ENCODE measurements at places on chromosomes 11 and 22.

GRCh38 chr11:35143297-35144135, 4.5 kb downstream of the CD44 start:
- peak overlapping the region; percentile 99 for H3K4me3 ChIP-seq
- H3K4me1 ChIP-seq: peaks cover 79% of the 10 kb centered on the region
- no peak for DNase-seq
- peaks cover 43% of the 10 kb centered on the region for H3K36me3 ChIP-seq

- H3K27ac ChIP-seq: no peak overlapping the region
- H3K27me3 ChIP-seq: no peaks in the 10 kb centered on the region
- H3K4me3 ChIP-seq: no peak overlapping the region
- no peak for DNase-seq
- no peaks in the 10 kb centered on the region for H3K4me1 ChIP-seq
These were observed 19.3 kb downstream of the MB start for GRCh38 chr22:35597692-35598395.

DNA sequence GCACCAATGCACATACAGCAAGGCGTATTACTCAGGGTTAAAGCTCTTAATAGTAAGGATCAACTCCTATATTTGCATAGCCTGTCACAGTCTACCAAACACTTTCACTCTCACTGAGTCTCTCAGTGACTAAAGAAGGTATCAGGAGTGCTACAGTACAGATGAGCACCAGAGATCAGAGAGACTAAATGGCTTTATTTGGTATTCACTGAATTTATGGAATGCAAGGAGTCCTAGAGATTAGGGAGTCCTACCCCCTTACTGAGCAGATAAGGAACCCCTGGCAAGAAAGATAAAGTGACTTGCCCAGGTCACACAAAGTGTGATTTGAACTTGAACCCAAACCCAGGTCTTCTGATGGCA, 396.4 kb upstream of the CCDC90B start:
- H3K27ac ChIP-seq: no peak overlapping the region
- H3K4me1 ChIP-seq: no peaks in the 10 kb centered on the region
- no peak for DNase-seq
- no peak overlapping the region for H3K4me3 ChIP-seq
- H3K36me3 ChIP-seq: no peaks in the 10 kb centered on the region

- no peaks in the 10 kb centered on the region for H3K27me3 ChIP-seq
- no peaks in the 10 kb centered on the region for H3K4me1 ChIP-seq
- H3K4me3 ChIP-seq: no peak overlapping the region
- no peak for DNase-seq
- no peak overlapping the region for H3K27ac ChIP-seq
These were observed 57.4 kb downstream of the AHNAK start for GRCh38 chr11:62489204-62489603.

DNA sequence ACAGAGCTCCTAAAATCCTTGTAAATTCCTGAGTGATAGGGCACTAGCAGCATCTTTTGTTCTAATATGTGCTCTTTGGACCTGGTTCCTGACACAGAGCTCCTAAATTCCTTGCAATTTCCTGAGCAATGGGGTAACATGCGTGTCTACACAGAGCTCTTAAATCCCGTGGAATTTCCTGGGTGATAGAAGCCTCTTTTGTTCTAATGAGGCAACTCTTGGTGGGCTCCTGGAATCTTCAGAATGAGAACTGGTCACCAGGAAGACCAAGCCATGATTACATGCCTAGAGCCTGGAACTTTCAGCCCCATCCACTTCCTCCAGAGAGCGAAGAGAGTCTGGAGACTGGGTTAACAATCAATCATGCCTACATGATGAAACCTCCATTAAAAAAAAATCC, 19.0 kb downstream of the RSF1 start:
- DNase-seq: no peak
- no peak overlapping the region for H3K4me3 ChIP-seq
- peaks cover 29% of the 10 kb centered on the region for H3K4me1 ChIP-seq
- no peak overlapping the region for H3K27ac ChIP-seq

DNA sequence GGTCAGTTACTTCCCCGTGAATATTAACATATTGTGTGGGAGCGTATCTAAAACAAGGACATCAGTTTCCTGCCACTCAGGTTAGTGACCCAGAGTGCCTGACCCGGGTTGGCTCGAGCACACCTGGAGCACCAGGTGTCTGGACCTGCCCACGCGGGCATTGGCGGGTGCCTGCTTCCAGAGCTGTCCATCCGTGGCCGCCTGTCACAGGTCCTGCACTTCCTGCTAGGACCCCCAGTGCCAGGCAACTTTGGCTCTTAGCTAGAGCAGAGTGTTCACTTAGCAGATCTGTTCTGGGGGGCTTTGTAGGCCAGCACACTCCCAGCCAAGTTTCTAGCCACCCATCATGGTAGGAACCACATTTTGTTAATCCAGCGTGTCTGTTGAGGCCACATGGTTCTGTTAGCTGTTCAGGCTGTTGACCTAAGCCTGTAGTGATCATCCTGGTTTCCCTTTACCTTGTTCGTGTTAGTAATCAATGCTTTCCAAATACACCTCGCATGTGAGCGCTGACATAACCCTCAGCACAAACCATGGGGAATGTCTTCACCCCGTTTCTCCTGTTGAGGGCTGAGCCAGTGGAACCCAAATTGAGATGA, 29.5 kb downstream of the MOV10L1 start:
- no peaks in the 10 kb centered on the region for H3K27me3 ChIP-seq
- no peak for DNase-seq
- no peak overlapping the region for H3K27ac ChIP-seq
- no peaks in the 10 kb centered on the region for H3K4me1 ChIP-seq
- H3K36me3 ChIP-seq: peaks cover 9% of the 10 kb centered on the region
- no peak overlapping the region for H3K4me3 ChIP-seq

GRCh38 chr11:81596704-81597103, 1137.0 kb downstream of the FAM181B start:
- no peaks in the 10 kb centered on the region for H3K36me3 ChIP-seq
- no peaks in the 10 kb centered on the region for H3K27me3 ChIP-seq
- H3K4me1 ChIP-seq: no peaks in the 10 kb centered on the region
- no peak overlapping the region for H3K4me3 ChIP-seq
- no peak overlapping the region for H3K27ac ChIP-seq

DNA sequence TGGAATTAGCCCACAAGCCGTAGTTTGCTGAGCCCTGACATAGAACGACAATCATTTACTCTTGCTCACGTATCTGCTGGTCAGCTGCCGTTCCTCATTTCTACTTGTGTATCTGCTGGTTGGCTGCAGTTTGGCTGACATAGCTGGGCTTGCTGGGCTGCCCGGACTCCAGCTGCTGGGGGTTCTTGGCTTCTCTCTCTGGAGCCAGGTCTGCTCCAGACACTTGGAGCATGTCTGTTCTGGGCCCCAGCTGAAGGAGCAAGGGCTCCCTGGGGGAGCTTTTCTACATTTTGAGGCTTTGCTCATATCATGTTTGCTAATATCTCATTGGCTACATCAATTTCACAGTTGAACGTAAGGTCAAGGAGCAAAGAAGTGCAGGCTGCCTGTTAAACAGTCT, 47.3 kb downstream of the PRDM11 start:
- no peak overlapping the region for H3K4me3 ChIP-seq
- DNase-seq: no peak
- no peak overlapping the region for H3K27ac ChIP-seq
- no peaks in the 10 kb centered on the region for H3K27me3 ChIP-seq

DNA sequence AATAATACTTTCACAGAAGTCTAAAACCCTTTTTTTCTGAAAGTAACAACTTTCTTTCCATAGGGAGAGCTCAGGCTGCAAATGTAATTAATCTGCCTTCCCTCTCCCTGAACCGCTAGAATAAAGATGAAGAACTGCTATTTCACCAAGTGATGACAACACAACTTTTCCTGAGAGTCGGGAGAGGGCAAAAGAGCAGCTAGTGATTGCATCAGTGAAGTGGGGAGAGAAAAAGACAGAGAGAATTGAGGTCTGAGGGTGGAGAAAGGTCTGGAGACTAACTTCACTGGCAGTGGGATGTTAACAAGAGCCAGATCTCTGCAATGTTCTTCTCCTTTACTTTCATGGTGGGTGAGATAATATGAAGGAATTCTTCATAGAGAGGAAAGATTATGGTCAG, 10.9 kb upstream of the MPEG1 start:
- H3K36me3 ChIP-seq: no peaks in the 10 kb centered on the region
- H3K4me3 ChIP-seq: no peak overlapping the region

- H3K27me3 ChIP-seq: peaks cover 7% of the 10 kb centered on the region
- peaks cover 5% of the 10 kb centered on the region for H3K4me1 ChIP-seq
These were observed 27.6 kb upstream of the TTC12 start for GRCh38 chr11:113286509-113287497.

GRCh38 chr11:101931692-101932091, 15.4 kb upstream of the ANGPTL5 start:
- no peak overlapping the region for H3K27ac ChIP-seq
- no peaks in the 10 kb centered on the region for H3K27me3 ChIP-seq
- H3K36me3 ChIP-seq: no peaks in the 10 kb centered on the region
- H3K4me3 ChIP-seq: no peak overlapping the region
- no peak for DNase-seq

- H3K4me3 ChIP-seq: no peak overlapping the region
- no peaks in the 10 kb centered on the region for H3K27me3 ChIP-seq
- H3K36me3 ChIP-seq: peaks cover 33% of the 10 kb centered on the region
- no peak overlapping the region for H3K27ac ChIP-seq
- no peaks in the 10 kb centered on the region for H3K4me1 ChIP-seq
These were observed 274.4 kb upstream of the CCDC179 start for GRCh38 chr11:23134627-23135026.

- H3K27ac ChIP-seq: no peak overlapping the region
- H3K4me3 ChIP-seq: no peak overlapping the region
- peaks cover 30% of the 10 kb centered on the region for H3K4me1 ChIP-seq
These were observed 18.4 kb downstream of the MYO7A start for GRCh38 chr11:77146261-77147035.

- no peak for DNase-seq
- H3K4me3 ChIP-seq: no peak overlapping the region
- H3K36me3 ChIP-seq: peaks cover 43% of the 10 kb centered on the region
- no peak overlapping the region for H3K27ac ChIP-seq
- H3K4me1 ChIP-seq: peaks cover 11% of the 10 kb centered on the region
These were observed 55.3 kb downstream of the ZNF143 start for GRCh38 chr11:9516113-9516512.

- no peak for DNase-seq
- H3K36me3 ChIP-seq: peaks cover 13% of the 10 kb centered on the region
- H3K27ac ChIP-seq: no peak overlapping the region
- H3K4me3 ChIP-seq: no peak overlapping the region
- peaks cover 23% of the 10 kb centered on the region for H3K4me1 ChIP-seq
- H3K27me3 ChIP-seq: no peaks in the 10 kb centered on the region
These were observed 29.4 kb downstream of the APOL6 start for GRCh38 chr22:35677460-35678187.

DNA sequence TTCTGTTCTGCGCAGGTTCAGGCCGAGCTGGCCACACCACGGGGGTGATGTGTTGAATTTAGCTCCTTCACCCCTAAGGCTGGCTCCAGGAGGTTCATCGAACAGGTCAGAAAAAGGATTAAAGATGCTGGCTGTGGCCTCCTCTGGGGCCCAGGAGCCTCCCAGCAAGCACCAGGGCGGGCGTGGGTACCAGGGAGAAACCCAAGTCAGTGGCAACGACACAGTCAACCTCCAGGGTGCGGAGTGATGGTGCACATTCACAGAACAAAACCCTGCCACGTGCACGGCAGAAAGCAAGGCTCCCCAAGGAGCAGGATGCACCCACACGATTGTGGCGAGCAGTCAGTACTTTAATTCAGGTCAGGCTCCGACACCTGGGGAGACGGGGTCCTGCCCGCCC, 10.8 kb downstream of the C11orf24 start:
- H3K36me3 ChIP-seq: peaks cover 7% of the 10 kb centered on the region
- H3K4me3 ChIP-seq: no peak overlapping the region
- DNase-seq: no peak
- no peaks in the 10 kb centered on the region for H3K27me3 ChIP-seq

GRCh38 chr11:1372660-1373059, 17.1 kb upstream of the BRSK2 start:
- H3K27ac ChIP-seq: no peak overlapping the region
- peaks cover 8% of the 10 kb centered on the region for H3K27me3 ChIP-seq
- H3K4me1 ChIP-seq: no peaks in the 10 kb centered on the region

GRCh38 chr11:111324277-111324720, 26.0 kb downstream of the POU2AF3 start:
- H3K4me1 ChIP-seq: no peaks in the 10 kb centered on the region
- no peak overlapping the region for H3K4me3 ChIP-seq
- H3K36me3 ChIP-seq: no peaks in the 10 kb centered on the region
- DNase-seq: no peak

DNA sequence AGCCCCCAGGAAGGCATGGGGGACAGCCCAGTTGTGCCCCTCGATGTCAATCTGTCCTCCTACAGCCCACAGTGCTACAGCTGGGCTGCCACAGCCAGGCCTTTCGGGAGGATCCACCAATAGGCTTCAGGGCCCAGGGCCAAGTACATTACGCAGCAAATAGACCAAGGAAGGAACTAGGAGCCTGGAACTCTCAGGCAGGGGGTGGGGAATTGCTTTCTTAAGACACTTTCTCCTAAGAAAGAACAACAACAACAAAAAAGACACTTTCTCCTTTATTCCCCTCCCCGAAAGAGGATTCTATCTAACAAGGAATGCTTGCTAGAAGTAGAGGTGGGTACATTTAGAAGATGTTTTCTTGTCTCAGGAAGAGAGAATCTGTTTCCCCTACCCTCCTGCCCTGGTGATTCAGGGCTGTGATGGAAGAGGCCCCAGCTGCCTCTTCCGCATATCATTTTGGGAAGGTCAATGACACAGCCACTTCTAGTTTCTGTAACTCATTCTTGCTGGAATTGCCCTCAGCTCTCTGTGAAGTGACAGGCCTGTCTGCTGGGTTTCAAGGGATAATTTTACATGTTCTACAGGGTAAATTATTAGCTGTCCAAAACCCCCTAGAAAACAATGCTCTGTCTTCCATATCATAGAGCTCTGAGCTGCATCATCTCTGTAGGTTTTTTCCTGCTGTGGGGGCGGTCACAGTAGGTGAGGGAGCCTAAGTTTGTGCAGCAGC, 6.0 kb upstream of the MALAT1 start:
- no peak for DNase-seq
- no peaks in the 10 kb centered on the region for H3K27me3 ChIP-seq
- H3K27ac ChIP-seq: peak overlapping the region; percentile 19
- no peaks in the 10 kb centered on the region for H3K36me3 ChIP-seq

- no peaks in the 10 kb centered on the region for H3K36me3 ChIP-seq
- peaks cover 20% of the 10 kb centered on the region for H3K27me3 ChIP-seq
- DNase-seq: no peak
- H3K4me3 ChIP-seq: no peak overlapping the region
- H3K4me1 ChIP-seq: no peaks in the 10 kb centered on the region
- no peak overlapping the region for H3K27ac ChIP-seq
These were observed 35.4 kb downstream of the SLN start for GRCh38 chr11:107676336-107677057.

- H3K4me1 ChIP-seq: peaks cover 37% of the 10 kb centered on the region
- H3K36me3 ChIP-seq: peaks cover 35% of the 10 kb centered on the region
- no peak overlapping the region for H3K4me3 ChIP-seq
- DNase-seq: no peak
- no peaks in the 10 kb centered on the region for H3K27me3 ChIP-seq
These were observed 132.1 kb downstream of the FCHSD2 start for GRCh38 chr11:73009972-73010371.

DNA sequence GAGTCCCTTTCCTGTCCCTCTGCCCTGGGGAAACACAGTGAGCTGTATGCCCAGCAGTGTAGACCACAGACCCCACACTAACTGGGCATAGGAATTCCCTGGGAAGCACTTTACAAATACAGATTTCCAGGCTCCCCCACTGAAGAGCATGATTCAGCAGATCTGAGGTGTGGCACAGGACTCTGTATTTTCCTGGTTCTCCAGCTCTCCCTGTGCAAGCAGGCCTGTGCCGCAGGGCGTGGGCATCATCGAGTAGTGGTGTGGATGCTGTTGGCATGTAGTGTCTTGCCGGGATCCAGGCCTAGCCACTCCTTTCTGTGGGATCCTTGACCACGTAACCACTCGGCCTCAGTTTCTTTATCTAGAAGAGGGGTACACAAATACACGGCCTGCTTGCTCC, 49.9 kb downstream of the GALNT18 start:
- DNase-seq: no peak
- no peak overlapping the region for H3K4me3 ChIP-seq
- H3K4me1 ChIP-seq: peaks cover 10% of the 10 kb centered on the region
- no peak overlapping the region for H3K27ac ChIP-seq
- no peaks in the 10 kb centered on the region for H3K36me3 ChIP-seq
- H3K27me3 ChIP-seq: peaks cover 5% of the 10 kb centered on the region

All from natural killer cell treated with Interleukin-12 subunit alpha and Interleukin-12 subunit beta and Interleukin-15 and Interleukin-18, amount 100 ng/mL, for 72 hours (primary cell).